Thoracic aorta (tissue), 2 donors: ENCODE measurements at places on chromosomes 1 and 21. TPM values are rescaled to one million over a fixed set of nuclear protein-coding genes. Genes with fewer than 3 reads are reported as not detected.

The FMO2 gene
- 375 TPM for total RNA-seq

DNA sequence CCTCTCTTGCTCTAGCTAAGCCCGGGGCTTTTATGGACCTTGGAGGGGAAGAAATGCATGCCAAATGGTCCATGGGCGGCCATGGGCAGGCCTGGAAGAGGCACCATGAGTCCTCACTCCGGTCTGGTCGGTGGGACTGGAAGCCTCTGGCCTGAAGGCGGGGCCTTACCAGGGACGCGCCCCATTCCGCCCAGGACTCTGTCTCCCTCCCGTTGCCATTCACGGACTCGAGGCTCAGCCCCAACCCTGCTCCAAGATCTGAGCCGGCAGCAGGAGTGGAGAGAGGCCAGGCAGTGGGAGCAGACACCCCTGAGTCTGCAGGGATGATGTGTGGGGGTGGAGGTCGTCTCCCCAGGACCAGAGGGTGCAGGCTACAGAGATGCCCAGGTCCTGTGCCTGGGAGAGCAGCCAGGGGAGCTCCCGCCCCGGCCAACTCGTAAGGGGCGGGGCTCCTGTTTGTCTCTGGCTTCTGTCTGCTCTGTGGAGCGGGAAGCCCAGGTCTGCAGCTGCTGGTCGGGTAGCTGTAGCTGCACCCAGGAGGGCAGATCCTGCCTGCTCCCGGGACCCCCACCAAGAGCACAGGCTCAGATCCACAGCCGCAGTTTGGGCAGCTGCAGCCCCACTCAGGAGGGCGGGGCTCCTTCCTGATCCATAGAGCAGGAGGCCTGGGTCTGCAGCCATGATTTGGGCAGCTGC lies 8.3 kb upstream of the KANK4 start:
- no peak for DNase-seq

The ETNK2 gene
- total RNA-seq, result 18.0 TPM

The NUP210L gene
- 0.41 TPM for total RNA-seq

The RNF223 gene
- 0.71 TPM for total RNA-seq

- DNase-seq, result peak; percentile 62
Observed at GRCh38 chr1:203673550-203674411, 47.1 kb downstream of the ATP2B4 start.

DNA sequence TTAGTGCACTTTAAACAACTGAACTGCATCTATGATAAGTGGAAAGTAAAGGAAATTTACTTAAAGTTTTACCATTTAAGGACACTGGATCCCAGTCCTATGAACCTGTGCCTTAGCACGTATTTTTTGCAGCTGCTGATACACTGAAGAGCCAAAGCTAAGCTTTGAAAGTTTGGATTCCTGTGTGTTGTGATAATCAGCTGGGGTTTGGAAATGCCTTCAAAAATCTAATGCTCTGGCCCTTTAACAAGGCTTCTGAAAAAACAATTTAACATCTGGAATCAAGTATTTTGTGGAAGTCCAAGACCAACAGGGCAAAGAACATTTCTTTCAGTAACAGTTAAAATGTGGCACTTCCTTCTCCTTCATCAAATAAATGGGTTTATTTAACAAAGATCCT lies 51.8 kb downstream of the DDAH1 start:
- no peak for DNase-seq

- no peak for DNase-seq
Observed at GRCh38 chr1:20291645-20292084, 990 bp downstream of the VWA5B1 start.

- DNase-seq, result no peak
Observed at GRCh38 chr1:157357111-157357510, 195.2 kb downstream of the FCRL5 start.

DNA sequence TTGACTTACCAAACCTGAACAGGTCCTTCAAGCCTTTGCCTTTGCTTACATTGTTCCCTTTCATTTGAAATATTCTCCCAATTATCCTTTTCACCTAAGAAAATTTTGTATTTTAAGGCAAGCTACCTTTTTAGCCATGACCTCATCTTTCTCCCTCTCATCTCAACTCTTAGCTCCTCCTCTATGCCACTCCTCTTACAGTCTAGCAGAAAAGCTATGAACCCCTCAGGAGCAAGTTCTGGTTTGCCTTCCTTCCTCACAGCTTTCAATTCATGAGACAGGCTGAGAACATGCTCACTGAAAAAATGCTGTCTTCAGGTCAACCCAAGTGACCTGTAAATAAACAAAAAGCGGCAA lies 8.3 kb upstream of the MUTYH start:
- no peak for DNase-seq

DNA sequence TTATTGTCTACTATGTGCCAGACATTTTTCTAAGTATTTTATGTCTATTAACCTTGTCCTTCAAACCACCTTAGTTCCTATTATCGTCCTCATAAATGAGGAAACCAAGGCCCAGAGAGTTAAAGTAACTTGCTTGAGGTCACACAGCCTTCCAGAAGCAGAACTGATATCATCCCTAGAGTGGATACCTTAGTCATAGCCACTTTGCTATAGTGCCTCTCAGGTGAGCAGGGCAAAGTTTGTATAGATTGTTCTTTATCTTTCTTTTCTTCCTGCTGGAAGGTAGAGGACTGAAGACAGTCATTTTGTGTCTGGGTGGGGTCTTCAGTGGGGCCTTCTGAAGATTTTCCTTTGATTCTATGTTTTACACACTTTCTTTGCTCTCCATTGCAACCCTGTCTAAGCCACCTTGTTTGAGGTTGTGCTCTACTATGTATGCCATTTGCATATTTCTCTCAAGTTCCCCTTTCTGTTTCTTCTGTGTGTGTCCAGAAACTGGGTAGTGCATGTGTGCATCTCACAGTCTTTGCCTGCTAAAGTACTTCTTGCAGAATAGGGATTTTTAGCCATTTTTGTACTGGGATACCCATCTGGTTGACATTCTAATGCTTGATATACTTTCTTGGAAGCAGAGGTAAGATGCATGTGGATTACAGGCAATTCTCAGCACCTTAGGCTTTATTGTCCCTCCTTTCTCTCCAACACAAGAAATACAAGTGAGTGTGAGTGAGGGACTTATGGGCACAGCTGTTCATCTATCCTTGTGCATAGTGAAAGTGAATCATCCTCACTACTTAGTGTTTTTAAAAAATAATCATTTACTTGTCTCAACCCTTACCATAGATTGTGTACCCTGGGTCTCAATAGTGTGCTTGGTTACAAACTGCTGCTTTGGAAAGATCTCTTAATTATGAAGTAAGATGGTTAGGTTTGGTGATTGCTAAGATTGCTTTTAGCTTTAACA lies 207.6 kb upstream of the HMCN1 start:
- DNase-seq, result no peak

DNA sequence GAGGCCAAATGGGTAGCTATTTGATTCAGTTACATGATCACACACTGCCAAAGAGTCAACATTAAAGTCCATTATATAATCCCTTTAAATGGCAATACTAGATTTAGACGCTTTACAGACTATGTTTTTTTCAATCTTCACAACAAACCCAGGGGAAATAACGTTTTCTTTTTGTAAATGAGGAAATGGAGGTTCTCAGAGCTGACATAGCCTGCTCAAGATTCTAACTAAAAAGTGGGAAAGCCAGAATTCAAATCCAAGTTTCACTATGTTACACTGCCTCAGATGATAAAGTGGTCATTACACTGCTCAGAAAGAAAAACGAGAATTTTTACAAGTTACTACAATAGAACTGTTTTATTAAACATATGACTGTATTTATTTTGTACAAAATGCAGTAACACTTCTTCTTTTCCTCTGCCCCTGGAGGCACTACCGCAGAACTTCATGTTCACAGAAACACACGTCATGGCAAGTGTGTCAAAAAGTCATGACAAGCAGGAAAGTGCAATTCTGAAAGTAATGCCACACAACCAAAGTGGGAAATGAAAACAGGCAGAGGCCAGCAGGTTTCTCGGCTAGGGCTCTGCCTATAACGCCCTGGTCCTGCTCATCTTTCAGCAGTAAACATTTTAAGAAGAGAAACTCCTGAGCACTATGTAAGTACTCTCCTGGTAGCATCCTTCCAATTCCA lies 19.0 kb downstream of the THEMIS2 start:
- DNase-seq, result no peak

The LAD1 gene
- 11.1 TPM for total RNA-seq

The ARHGAP29 gene
- total RNA-seq, result 24.9 TPM

DNA sequence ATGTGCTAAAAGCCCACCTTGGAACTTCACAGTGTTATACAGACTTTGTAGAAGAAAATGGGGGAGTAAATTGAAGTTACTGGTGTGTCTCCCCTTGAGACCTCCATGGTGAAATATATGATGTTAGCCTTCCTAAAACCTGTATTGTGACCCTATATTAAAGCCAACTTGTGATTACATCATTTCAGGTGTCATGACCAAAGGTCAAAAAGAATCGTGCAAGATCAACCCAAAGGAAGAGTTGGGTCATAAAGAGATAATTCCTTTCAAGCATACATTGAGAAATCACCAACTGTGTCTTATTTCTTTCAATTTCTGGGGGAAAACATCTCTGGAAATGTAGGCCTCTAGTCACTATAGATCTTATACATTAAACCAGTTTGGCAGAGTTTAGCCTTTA lies 34.6 kb downstream of the GNAT2 start:
- no peak for DNase-seq

The VWA5B1 gene
- total RNA-seq, result not detected

- DNase-seq, result no peak
Observed at GRCh38 chr1:241079047-241079446, 278.0 kb downstream of the RGS7 start.
